ENCODE measurements at places on chromosomes 13 and 19.

DNA sequence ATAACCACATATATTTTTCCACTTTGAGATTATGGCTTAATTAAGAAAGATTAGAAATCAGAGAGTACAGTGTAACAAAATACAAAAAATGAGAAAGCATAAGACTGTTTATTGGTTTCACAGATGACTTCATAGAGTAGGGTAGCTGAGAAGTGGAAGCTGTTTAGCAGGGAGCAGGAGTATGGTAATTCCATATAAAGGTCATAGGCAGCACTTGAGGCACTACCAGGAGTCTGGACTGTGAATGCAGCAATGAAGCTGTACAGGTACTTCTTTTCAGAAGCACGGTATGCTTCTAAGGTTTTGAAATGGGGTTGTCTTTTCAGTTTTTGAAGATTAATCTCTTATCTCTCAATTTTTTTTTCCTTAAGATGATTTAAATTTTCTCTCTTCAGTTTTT lies 69.2 kb downstream of the MICU2 start:
- no peak for DNase-seq

- no peak for DNase-seq
These were observed 377.0 kb downstream of the DLEU7 start for GRCh38 chr13:50466456-50466855.

GRCh38 chr13:52399046-52399445 lies 6.9 kb downstream of the THSD1 start:
- no peak for DNase-seq

- DNase-seq, result no peak
These were observed 60.7 kb downstream of the ATP11A start for GRCh38 chr13:112750570-112750969.

DNA sequence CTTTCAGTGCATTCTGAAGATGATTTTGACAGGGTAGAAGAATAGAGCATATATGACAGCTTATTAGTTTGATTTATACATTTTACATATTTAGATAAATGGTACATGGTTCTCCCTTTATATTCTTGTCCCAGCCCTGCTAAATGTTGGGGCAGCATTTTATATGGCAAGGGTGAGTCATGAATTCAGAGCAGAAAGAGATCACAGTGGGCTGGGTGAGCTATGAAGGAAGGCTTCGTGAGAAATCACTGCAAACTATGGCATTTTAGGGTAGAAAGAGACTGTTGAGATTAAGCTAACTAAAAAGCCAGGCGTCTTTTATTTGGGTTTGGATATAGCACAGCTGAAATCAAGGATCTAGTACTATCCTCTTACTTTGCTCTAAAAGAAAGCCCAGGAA lies 23.9 kb upstream of the METTL21C start:
- no peak for DNase-seq

DNA sequence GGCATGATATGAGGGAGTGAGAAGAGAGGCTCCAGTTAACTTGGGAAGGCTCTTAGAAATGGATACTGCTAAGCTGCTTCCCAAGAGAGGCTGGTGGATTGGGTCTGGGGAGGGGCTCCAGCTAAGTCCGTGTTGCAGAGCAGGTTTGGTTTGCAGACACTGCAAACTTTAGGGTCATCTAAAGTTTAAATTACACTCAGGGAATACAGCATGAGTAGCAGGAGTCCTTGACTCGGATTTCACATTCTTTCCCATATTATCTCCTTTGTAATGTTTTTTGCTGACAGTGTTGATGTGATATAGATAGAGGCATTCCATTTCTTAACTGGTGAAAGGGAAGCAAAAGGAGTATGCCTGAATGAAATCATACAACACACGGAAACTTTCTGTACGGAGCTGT lies 31.9 kb downstream of the SGCG start:
- DNase-seq, result no peak

- DNase-seq, result no peak
These were observed 178.3 kb upstream of the MYO16 start for GRCh38 chr13:108451121-108451520.

GRCh38 chr13:40340368-40341095 lies 325.9 kb downstream of the FOXO1 start:
- DNase-seq, result no peak

DNA sequence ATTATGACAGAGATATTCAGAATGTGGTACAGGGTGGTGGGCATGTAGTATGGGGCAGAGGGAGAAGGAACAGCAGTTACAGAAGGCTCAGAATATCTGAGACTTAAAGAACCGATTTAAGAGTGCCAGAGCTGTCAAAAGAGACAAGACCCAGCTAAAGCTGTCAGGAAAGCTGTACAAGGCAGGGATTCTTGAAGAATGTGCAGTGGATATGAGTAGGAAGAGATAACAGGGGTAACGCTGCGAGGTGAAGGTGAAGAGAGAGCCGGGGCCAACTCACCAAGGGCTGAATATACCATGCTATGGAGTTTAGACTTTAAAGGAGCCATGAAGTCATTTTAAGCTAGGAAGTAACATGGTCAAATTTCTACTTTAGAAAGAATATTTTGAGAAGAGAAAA lies 381.0 kb downstream of the DIAPH3 start:
- no peak for DNase-seq

DNA sequence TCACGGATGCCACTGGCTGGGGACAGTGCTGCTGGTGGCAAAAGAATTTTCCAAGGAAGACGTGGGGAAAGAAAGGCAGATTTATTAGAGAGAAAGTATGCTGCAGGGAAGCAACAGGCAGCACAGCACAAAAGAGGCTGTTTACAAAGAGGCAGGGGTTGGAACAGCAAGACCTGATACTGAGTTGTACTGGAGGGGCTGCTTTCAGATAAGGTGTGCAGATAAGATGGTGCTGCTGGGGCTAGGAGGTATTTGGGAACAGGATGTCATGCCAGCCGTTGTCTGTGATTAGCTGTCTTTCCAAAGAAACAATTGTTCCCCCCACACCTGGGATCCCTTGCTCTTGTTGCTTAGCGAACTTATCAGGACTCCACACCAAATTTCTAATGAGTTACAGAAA lies 2023.3 kb upstream of the PCDH20 start:
- DNase-seq, result no peak

- DNase-seq, result no peak
These were observed 1.1 kb upstream of the SHD start for GRCh38 chr19:4278010-4278409.

DNA sequence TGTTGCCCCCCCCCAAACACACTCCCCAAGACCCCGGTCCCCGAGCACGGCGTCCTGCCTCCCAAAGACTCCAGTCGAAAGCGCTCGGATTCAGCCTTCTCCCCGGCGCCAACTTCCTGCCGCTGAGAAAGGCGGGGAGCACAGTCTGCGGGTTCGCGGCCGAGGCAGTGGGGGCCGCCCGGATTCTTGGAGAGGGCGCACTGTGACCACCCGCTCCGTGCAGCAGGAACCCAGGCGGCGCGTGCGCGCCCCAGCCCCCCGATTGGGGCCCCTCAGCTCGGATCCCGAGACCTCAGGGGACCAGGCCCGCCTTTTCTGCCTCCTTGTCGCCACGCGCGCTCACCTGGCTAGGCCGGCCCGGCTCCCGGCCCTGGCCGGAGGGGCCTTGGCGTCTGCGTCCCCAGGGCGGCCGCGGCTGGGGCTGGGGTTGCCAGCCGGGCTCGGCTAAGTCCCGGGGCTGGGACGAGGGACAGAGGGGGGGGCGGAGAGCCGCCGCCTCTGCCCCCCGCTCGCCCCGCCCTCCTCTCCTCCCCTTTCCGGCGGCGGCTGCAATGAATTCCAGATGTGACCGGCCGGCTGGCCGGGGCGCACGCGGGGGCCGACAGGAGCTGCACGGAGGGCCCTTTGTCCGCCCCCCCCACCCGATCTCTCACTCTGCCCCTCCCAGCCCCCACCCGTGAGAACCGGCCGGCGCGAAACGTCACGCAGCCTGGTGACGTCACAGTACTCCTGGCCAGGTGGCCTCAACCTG lies at the start of gene S1PR2:
Gene S1PR2, minus strand, starts transcription at position 471 of the 751 bp plus-strand sequence. CDS start 6,426 bp downstream, outside the sequence.
- no peak for DNase-seq

- DNase-seq, result no peak
These were observed 897 bp downstream of the C19orf33 start for GRCh38 chr19:38304866-38305429.

DNA sequence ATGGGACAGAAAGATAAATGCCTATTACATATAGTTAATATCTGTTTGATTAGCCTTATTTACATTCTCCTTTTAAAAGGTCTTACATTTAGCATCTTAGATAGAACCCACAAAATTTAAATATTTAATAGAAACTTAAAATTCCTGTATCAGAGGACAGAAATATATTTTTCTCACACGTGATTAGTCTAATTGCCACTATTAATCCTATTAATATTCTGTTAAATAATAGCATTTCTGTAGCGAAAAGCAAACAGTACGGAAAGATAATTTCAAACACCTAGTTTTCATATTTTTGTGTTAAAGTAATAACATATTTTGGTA lies 380 bp upstream of the ZNF30 start:
- no peak for DNase-seq

GRCh38 chr19:33468361-33469170 lies 53.0 kb downstream of the PEPD start:
- DNase-seq, result no peak

DNA sequence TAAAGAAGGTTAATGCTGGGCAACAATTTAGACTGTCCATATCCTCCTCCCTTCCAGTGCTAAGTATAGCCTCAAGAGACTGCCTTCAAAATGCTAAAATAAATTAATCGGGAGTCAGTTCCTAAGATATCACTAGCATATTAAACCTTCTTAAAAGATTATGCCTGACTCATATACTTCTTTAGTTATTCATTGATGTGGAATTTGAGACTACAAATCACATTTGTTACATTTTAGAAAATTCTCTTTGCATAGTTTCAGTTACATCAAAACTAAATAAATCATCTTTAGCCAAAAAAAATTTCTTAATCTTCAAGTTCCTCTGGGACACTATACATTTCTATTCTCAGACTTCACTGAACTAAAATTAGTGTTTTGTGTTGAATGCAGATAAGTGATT lies 769.1 kb downstream of the PCDH9 start:
- DNase-seq, result no peak

DNA sequence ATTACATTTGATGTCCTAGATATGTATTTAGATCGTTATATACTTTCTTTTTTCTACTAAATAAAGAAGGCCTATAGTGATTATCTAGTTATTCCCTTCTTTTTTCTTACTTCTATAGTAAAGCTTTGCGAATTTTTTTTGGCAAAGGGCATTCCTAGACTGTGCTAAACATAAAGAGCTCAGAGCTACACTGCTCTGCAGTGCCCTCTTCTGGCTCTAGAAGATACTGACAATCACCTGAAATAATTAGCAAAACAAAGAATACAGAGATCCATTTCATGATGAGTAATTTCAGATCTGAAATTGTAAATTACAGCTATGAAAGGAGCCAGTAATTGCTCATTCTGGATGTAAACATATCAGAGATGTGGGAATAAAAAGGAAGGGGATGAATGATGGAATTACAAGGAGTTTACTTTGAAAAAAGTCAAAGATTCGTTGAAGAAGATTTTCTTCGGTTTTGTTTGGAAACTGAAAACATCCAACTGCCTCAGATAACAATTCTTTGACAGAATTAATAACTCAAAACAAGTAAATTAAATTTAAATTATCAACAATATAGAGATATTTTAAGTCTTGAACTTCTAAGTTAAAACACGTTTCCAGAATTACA lies 288.5 kb downstream of the NALCN start:
- no peak for DNase-seq

GRCh38 chr13:20301403-20302071 lies 69.4 kb upstream of the GJB6 start:
- DNase-seq, result no peak

- DNase-seq, result no peak
These were observed 71.8 kb downstream of the CBY2 start for GRCh38 chr13:45773944-45774343.

DNA sequence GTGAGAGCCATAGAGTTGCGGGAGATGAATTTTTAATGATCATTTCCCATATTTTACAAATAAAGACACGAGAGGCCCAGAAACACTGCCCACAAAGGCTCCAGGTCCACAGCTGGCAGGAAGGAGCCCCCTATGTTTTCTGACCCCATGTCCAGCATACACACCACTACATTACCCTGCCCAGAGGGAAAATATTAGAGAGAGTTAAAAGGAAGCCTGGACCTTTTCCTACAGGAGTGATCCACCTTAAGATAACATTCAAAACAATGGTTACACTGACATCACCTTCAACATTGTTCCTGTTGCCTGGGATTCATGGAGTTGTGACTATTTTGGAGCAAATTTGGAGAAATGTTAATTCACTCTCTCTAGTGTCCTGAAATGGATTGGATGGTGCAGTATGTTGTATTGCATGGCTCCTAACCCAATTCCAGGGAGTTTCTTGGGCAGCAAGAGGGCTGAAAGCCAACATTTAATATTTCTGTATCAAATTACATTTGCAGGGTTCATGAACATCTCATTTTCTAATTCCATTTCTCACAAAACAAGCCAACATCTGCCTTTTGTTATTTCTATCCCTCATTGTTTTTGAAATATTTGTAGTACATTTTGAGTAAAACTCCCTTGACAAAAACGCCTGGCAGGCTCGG lies 172.5 kb downstream of the DLEU7 start:
- no peak for DNase-seq

- DNase-seq, result no peak
These were observed 13.7 kb downstream of the LGALS7 start for GRCh38 chr19:38759590-38760003.

DNA sequence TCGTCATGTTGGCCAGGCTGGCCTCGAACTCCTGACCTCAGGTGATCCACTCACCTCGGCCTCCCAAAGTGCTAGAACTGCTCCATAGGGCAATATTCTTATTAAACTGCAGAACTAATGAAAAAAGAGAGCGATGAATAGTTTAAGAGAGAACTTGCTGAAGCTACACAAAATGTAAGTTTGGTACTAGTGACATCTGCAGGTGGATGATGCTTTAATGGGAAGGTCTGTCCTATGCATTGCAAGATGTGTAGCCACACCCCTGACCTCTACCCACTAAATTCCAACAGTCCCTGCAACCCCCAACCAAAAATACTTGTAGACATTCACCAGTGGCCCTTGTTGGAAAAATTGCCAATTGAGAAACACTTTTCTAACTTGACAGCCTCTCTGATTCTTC lies 117.8 kb downstream of the NALCN start:
- no peak for DNase-seq

DNA sequence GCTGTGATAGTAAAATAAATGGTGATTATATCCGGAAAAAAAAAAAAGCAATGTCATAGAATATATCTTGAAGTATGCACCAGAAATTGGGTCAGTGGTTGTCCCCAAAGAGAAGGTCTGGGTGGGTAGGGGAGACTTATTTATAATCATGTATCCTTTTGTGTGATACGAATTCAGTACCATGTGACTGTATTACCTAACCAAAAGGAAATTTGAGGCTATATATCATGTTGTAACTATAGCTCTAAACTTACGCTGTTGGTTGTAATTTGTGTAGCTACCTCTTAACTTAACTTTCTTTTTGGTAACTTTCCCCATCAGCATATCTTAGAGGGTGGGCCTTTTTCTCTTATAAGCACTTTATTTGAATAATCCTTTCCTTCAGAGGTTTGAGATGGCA lies 25.2 kb upstream of the KCTD4 start:
- DNase-seq, result no peak

All from GM04504 (cell line).